Stimulated activated CD4-positive, alpha-beta T cell treated with anti-CD3 and anti-CD28 coated beads, Interleukin-1b, Interleukin-23, amount 100 ng/mL, for 4 hours (primary cell): ENCODE measurements at places on chromosomes 12 and 14.

DNA sequence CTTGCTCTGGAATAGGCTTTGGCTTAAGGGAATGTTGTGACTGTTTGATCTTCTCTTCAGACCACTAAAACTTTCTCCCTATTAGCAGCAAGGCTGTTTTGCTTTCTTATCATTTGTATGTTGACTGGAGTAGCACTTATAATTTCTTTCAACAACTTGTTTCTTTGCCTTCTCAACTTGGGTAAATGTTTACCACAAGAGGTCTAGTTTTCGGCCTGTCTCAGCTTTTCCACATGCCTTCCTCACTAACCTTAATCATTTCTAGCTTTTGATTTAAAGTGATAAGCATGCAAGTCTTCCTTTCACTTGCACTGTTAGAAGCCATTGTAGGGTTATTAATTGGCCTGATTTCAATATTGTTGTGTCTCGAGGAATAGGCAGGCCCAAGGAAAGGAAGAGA lies 126.7 kb upstream of the AEBP2 start:
- no peak for DNase-seq

GRCh38 chr12:127113945-127114344 lies 1153.0 kb upstream of the TMEM132C start:
- DNase-seq = no peak

DNA sequence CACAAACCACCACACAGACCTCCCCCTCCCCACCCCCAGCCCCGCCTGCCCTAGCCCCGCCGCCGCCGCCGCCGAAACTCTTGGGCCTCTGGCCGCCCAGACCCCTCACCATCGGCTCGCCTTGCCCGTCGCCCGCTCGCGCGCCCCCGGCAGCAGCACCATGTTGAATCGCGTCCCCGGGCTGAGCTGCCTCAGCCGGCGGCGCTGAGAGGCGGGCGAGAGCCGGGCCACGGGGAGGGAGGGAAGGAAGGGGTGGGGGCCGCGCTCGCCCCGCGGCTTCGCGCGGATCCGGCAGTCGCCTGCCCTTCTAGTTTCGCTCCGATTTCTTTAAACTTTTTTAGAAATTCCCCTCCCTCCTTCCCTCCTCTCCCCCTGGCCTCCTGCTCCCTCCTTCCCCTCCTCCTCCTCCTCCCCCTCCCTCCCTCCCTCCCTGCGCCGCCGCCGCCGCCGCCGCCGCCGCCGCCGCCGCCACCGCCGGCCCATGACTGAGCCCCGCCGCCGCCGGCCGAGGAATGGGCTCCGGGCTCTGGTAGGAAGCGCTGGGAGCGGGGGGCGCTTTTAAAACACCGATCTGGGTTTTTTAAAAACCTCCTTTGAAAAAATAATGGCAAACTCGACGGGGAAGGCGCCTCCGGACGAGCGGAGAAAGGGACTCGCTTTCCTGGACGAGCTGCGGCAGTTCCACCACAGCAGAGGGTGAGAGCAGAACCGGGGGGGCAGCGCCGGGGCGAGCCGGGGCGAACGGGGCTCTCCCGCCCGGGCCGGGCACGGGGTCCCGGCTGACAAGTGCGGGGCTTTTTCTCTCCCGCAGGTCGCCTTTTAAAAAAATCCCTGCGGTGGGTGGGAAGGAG lies at the start of gene ARID2:
ARID2 (plus strand) TSS at position 474 of the 851 bp plus-strand sequence; CDS start at position 605, 131 bp downstream.
- DNase-seq = peak; percentile 66

- peak; percentile 60 for DNase-seq
These were observed 16.5 kb downstream of the SELPLG start for GRCh38 chr12:108616941-108617858.

DNA sequence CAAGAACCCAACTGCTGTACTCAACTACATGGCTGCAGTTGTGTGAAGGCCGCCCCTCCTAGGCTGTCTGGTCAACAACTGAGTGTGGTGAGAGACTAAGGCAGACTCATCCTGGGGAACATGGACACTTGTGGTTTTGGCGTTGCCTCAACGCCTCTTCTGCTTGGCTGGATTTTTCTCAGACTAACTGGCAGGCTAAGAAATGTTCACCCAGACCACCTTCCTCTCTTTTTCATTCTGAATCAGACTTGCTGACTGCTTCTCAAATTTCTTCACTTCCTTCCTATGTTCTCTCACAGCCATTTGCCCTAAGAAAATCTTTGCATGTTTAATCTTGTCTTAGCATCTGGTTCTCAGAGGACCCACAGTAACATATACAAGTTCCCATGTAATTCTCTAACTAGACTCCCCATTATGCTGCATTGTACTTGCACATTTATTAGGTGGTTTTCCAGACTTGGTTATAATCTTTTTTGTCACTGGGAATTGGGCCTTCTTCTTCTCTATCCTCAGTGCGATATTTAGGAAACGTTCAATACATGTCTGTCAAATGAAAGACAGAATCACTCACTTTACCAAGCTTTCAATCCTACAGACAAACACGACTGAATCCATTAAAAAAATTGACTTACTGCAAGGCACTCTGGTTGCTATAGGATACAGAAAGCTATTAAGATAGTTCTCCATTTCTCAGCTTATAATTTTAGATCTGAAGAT lies 327.6 kb downstream of the CCER1 start:
- no peak for DNase-seq

DNA sequence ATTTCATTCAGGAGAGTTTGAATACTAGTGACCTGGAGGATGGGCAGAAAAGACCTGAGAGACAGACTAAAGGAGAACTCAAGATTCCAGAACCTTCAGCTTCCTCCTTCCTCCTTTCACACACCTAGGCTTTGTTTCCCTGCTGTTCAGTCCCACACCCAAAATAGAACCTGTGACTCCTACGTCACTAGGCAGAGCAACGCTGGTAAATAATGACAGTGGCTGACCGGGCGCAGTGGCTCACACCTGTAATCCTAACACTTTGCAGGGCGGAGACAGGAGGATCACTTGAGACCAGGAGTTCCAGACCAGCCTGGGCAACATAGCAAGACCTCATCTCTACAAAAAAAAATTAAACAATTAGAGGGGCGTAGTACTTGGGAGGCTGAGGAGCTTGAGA lies 166.4 kb upstream of the FKBP4 start:
- no peak for DNase-seq

DNA sequence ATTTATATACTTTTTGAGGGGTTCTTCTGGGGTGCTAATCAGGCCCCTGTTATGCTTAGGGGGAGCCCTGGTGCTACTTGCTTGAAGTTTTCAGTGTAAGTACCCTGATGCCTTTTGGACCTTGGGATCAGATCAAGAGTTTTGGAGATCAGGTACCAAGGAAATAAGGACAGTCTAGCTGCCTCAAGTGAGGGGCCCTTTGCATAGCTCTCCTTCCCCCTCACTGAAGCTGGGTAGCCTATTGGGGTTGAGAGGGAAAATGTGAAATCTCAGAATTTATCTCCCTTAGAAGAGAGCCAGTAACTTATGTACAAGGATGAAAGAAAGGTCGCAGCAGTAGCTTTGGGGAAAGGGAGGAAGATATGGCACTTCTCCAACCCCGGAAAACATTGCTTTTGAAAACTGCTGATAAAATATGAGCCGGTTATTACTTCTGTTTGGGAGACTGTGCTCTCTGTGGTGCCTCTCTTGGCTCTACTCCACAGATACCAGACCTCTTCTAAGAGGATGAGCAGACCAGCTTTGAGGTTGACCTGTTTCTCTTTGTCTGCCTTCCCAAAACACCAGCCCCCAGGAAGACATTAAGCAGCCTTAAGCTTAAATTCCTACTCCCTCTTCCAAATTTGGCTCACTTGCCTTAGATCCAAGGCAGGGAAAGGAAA lies 8.8 kb upstream of the AMHR2 start:
- no peak for DNase-seq

- DNase-seq = no peak
These were observed 251.6 kb downstream of the TRHDE start for GRCh38 chr12:72523754-72524153.

GRCh38 chr14:26400373-26400772 lies 197.5 kb downstream of the NOVA1 start:
- DNase-seq = no peak

DNA sequence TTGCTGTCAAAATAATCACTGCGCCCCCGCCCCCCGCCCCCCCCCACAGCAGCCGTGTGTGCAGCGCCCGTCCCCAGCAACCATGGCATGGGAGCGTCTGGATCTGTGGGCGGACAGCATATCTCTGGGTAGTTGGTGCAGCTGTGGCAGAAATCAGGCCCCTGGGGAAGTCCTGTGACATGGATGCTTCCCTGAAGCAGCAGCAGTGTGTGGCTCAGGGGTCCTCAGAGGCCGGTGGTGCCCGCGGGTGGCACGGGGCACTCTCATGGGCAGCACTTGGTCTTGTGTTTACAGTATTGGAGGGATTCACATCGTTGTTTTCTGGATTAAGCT lies 19.2 kb downstream of the XRCC3 start:
- no peak for DNase-seq

DNA sequence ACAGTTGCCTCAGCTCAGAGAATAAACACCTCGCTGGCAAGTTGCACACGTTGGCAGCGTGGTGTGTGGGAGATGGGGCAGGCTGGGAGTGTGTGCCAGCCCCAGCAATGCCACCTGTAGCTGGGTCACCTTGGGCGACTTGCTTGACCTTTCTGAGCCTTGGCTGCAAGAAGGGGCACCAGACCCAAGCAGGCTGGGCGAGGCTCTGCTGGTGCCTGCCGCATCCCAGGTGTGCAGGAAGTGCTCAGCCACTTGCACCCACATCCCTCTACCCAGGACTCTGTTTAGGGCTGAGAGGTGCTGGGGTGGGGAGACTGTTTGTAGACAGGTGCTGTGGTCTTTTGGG lies 629 bp downstream of the FAM181A start:
- DNase-seq = no peak

- DNase-seq = no peak
These were observed 459.5 kb upstream of the PDE3A start for GRCh38 chr12:19908830-19909229.

- no peak for DNase-seq
These were observed 64.0 kb upstream of the ATF1 start for GRCh38 chr12:50699940-50700339.

- DNase-seq = no peak
These were observed 263.0 kb downstream of the NEDD1 start for GRCh38 chr12:97169889-97170567.

DNA sequence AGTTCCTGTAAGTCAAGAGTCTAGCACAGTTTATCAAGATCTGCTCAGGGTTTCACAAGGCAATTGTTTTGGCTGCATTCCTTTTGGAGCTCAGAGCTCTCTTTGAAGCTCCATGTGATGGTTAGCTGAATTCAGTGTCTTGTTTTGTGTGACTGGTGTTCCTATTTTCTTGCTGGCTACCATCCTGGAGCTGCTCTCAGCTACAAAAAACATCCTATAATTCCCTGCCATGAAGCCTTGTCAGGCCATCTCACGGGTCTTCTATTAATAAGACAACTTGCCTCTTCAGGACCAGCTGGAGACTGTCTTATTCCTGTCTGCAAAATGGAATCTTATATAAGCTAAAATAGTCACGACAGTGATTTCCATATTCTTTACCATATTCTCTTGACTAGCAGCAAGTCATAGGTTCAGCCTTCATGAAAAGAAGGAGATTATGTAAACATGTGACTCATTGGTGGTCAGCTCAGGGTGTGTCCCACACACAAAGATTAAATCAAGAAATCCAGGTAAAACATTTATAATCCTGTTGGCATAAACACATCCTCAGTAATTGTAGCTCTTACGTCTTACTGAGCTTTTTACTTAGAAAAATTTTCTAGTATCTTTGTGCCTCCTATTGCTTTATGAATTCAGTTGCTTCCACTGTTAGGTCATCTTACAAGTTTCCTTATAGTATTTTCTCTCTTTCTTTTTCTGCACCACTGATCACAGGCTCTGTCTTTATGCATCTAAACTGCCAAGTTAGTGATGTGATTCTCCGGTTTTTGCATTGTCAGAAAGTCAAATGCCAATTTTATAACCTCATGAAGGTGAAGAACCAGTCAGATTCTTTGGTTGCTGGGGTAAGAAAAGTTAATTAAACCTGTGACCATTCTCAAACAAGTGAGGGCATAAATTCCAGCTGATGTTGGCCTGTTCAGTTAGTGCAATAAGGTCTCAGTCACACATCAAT lies 378.5 kb upstream of the MGAT4C start:
- no peak for DNase-seq

DNA sequence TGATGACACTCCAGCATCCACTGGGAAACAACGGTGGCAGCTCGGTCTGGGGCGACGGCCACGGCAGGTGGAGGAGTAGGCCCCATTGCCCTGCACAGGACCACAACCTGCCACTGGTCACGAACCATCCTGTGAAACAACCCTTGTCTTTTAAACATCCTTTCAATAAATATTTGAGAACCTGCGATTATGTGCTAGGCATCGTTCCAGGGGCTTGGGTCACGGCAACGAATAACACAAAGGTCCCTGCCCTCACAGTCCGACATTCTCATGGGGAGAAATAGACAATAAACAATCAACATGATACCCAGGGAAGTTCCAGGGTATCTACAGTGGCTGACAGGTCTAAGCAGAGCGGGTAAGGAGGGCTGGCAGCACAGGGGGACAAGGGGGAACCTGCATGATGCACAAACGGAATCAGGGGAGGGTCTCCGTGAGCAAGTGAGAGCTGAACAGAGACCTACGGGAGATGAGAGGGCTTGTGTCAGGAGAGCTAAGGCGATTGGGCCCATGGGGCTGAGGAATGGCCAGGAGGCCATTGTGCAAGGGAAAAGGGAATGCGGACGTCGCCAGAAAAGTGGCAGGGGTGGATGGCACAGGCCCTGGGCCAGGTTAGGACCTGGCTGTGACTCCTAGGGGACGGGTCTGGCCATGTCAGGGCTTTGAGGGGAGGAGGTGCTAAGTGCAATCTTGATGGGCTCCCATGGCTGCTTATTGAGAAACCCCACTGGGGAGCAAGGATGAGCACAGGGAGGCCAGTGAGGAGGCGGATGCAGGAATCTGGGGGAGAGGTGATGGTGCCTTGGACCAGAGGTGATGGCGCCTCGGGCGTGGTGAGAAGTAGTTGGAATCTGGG lies 9.7 kb downstream of the SCARB1 start:
- DNase-seq = no peak

DNA sequence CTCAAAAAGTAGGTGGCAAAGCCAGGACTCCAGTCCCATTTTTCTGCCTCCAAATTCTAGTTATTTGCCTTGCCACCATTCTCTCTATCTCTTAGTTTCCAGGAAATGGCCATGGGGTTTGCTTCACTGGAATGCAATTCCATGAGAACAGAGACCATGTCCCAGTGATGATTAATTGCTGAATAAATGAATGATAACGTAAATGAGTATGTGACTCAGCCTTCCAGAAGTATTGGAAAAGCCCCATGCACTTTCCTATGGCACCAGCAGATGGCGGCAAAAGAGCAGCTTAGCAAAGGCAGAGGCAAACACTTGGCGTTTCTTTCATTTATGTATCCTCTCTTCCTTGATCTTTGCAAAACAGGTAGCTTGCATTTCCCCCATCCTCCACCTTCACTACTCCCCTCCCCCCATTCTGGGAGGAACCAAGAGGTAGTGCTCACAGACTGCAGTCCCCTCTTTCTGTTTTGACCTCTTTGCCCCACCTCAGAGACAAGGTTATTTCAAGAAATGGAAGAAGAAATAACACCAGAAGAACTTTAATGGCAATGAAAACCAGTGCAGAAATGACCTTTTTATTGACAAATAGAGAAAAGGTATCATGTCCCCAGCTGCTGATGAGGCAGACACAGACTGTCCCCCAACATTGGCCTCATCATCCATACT lies 21.3 kb downstream of the TBX3 start:
- peak; percentile 53 for DNase-seq
